Effector memory CD8-positive, alpha-beta T cell (primary cell): ENCODE measurements at places on chromosomes 2 and 18.

- H3K27me3 ChIP-seq, result no peaks in the 10 kb centered on the region
- no peak overlapping the region for H3K27ac ChIP-seq
- H3K4me1 ChIP-seq, result no peaks in the 10 kb centered on the region
- no peak overlapping the region for H3K4me3 ChIP-seq
- DNase-seq, result no peak
- H3K36me3 ChIP-seq, result no peaks in the 10 kb centered on the region
These were observed 50.9 kb downstream of the COL3A1 start for GRCh38 chr2:189024901-189025618.

GRCh38 chr2:189954989-189955388 lies 107.5 kb downstream of the MSTN start:
- no peak overlapping the region for H3K4me3 ChIP-seq
- DNase-seq, result no peak
- H3K36me3 ChIP-seq, result no peaks in the 10 kb centered on the region
- no peak overlapping the region for H3K27ac ChIP-seq

- no peak overlapping the region for H3K4me3 ChIP-seq
- DNase-seq, result no peak
- peaks cover 6% of the 10 kb centered on the region for H3K27me3 ChIP-seq
These were observed 52.1 kb downstream of the GTF3C3 start for GRCh38 chr2:196747400-196747799.

- H3K27me3 ChIP-seq, result no peaks in the 10 kb centered on the region
- H3K4me3 ChIP-seq, result no peak overlapping the region
- H3K27ac ChIP-seq, result no peak overlapping the region
- H3K36me3 ChIP-seq, result no peaks in the 10 kb centered on the region
- H3K4me1 ChIP-seq, result no peaks in the 10 kb centered on the region
These were observed 176.6 kb downstream of the VWC2L start for GRCh38 chr2:214587442-214587841.

GRCh38 chr18:65607161-65607560 lies 143.7 kb upstream of the CDH7 start:
- no peak overlapping the region for H3K4me3 ChIP-seq
- no peak overlapping the region for H3K27ac ChIP-seq
- no peaks in the 10 kb centered on the region for H3K27me3 ChIP-seq
- no peak for DNase-seq

DNA sequence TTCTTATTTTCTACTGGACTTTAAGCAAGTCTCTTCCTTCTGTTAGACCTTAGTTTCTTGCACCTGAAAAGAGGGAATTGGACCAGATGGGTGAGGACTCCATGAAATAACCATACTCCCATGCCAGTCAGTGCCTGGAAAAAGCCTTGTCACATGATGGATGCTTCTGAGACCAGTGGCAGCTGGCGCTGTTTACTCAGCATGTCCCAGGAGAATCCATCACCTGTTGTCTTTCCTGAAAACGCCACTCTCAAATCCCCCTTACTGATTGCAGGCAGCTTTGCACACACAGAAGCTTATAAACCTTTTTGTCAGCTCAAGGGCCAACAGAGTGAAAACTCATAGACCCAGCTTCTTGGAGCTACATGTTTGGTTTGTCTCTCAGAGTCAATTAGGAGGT lies 117.6 kb downstream of the POLE4 start:
- no peak overlapping the region for H3K27ac ChIP-seq
- H3K36me3 ChIP-seq, result no peaks in the 10 kb centered on the region
- H3K4me3 ChIP-seq, result no peak overlapping the region
- no peaks in the 10 kb centered on the region for H3K27me3 ChIP-seq

DNA sequence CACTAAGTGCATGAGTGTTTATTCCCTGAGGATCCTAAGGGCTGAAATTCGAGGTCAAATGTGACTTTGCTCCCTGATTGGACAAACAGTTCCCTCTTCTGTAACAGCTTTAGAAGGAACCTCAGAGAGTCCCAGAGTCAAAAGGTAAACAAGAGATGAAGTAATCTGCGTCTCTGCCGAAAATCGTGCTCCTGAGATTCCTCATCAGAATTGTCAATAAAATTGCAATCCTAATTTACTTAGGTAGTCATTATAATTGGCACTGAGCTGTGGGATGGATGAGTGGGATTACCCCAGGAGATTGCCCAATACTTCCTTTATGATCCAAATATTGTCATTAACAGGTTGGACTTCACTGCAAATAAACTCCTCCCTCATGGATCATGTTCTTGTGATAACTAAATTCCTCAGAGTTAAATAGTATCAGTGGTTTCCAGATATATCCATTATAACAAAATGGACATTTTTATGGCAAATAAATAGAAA lies 907 bp upstream of the SUCLG1 start:
- DNase-seq, result no peak
- peaks cover 3% of the 10 kb centered on the region for H3K36me3 ChIP-seq
- H3K27me3 ChIP-seq, result no peaks in the 10 kb centered on the region
- H3K27ac ChIP-seq, result peak overlapping the region; percentile 99
- peak overlapping the region; percentile 87 for H3K4me3 ChIP-seq

GRCh38 chr2:53562407-53562806 lies 205.2 kb upstream of the CHAC2 start:
- H3K27ac ChIP-seq, result no peak overlapping the region
- H3K27me3 ChIP-seq, result peaks cover 8% of the 10 kb centered on the region
- H3K4me3 ChIP-seq, result no peak overlapping the region
- no peak for DNase-seq
- no peaks in the 10 kb centered on the region for H3K4me1 ChIP-seq
- H3K36me3 ChIP-seq, result no peaks in the 10 kb centered on the region

DNA sequence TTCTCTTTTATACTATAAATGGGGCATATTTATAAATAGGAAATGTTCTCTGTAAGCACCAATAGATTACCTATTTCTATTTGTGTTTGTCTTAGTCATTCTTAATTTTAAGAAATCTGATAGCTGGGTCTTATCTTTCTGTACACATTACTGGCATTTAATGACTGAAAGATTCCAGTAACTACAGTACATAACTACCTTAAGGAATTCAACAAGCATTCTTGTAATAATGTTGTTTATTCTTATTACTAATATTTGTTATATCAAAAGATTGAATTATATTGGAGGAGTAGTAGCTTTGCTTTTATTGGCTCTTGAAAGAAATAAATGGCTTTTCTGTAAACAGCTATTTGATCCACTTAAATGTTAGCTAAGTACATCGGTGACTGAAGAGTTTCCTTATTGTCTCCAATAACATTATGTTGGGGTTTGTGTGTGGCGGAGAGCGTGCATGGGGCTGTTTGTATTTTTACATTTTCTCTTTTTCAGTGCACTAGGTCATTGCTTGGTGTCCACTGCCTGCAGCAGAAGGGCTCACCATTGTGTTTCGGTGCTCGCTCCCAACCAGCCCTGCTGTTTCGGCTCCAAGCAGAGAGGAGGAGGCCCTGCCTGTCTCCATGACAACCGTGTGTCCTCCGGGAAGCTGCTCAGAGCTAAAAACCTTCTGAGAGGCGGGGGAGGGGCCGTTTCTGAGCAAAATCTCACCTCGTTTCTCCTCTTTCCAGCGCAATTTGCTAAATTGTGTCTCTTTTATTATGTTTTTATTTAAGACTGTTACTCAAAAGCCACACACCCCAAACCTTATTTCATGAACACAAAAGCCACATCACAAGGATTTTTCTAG lies 112.5 kb upstream of the SLC38A11 start:
- no peaks in the 10 kb centered on the region for H3K4me1 ChIP-seq
- no peak overlapping the region for H3K27ac ChIP-seq
- H3K4me3 ChIP-seq, result no peak overlapping the region
- no peak for DNase-seq
- H3K36me3 ChIP-seq, result no peaks in the 10 kb centered on the region

GRCh38 chr18:73979742-73980141 lies 167.9 kb downstream of the FBXO15 start:
- H3K4me3 ChIP-seq, result no peak overlapping the region
- no peak for DNase-seq
- no peaks in the 10 kb centered on the region for H3K4me1 ChIP-seq
- peaks cover 24% of the 10 kb centered on the region for H3K27me3 ChIP-seq
- H3K36me3 ChIP-seq, result no peaks in the 10 kb centered on the region

DNA sequence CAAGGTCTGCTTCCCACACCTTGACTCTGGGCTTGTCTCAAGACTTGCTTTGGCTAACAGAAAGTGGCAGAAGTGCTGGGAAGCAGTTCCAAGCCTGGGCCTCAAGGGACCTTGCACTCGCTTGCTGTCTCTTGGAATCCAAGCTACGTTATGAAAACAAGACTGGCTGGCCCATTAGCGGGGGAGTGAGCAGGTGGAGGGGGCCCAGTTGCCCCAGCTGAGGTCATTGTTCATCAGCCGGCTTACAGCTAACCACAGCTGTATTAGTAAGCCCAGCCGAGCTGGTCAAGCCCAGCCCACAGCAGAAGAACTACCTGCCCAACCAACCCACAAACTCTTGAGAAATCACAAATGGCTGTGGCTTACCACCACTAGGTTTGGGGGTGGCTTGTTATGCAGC lies 63.1 kb downstream of the MARCO start:
- no peaks in the 10 kb centered on the region for H3K4me1 ChIP-seq
- H3K27ac ChIP-seq, result no peak overlapping the region
- H3K4me3 ChIP-seq, result no peak overlapping the region
- no peaks in the 10 kb centered on the region for H3K36me3 ChIP-seq
- H3K27me3 ChIP-seq, result peaks cover 18% of the 10 kb centered on the region

- H3K4me1 ChIP-seq, result no peaks in the 10 kb centered on the region
- no peaks in the 10 kb centered on the region for H3K36me3 ChIP-seq
- no peak for DNase-seq
- H3K27me3 ChIP-seq, result peaks cover 41% of the 10 kb centered on the region
- H3K27ac ChIP-seq, result no peak overlapping the region
These were observed 9.0 kb upstream of the HIBCH start for GRCh38 chr2:190328573-190329147.

GRCh38 chr2:220188031-220188430 lies 560.6 kb downstream of the SLC4A3 start:
- no peaks in the 10 kb centered on the region for H3K4me1 ChIP-seq
- no peak for DNase-seq
- H3K36me3 ChIP-seq, result peaks cover 2% of the 10 kb centered on the region
- H3K27ac ChIP-seq, result no peak overlapping the region
- H3K27me3 ChIP-seq, result no peaks in the 10 kb centered on the region

- no peak overlapping the region for H3K4me3 ChIP-seq
- H3K27ac ChIP-seq, result no peak overlapping the region
- H3K36me3 ChIP-seq, result no peaks in the 10 kb centered on the region
These were observed 889.3 kb upstream of the CELF4 start for GRCh38 chr18:38454764-38455469.

- DNase-seq, result no peak
- H3K27ac ChIP-seq, result no peak overlapping the region
- H3K27me3 ChIP-seq, result no peaks in the 10 kb centered on the region
- H3K36me3 ChIP-seq, result no peaks in the 10 kb centered on the region
- no peak overlapping the region for H3K4me3 ChIP-seq
These were observed 34.7 kb downstream of the RBKS start for GRCh38 chr2:27855476-27855875.

DNA sequence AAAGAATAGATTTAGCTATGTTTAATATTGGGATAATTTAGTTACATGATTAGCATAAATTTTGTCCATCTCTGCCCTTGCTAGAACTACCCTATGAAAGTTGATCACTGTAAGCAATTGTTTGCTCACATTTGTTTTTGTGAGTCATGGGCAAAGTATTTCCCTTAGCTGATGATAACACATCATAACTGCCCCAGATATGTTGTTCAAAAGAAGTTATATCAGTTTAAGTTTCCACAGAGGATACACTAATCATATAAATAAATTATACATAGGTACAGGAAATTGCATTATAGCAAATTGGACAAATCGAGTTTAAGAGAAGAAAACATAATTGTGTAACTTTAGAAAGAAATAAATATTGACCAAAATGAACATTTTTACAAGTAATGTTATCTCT lies 223.2 kb upstream of the PIK3C3 start:
- H3K4me3 ChIP-seq, result no peak overlapping the region
- H3K36me3 ChIP-seq, result no peaks in the 10 kb centered on the region
- H3K4me1 ChIP-seq, result no peaks in the 10 kb centered on the region
- DNase-seq, result no peak
- no peaks in the 10 kb centered on the region for H3K27me3 ChIP-seq

GRCh38 chr2:215136669-215137328 lies 1.6 kb downstream of the ABCA12 start:
- H3K36me3 ChIP-seq, result no peaks in the 10 kb centered on the region
- H3K27me3 ChIP-seq, result peaks cover 32% of the 10 kb centered on the region
- no peak overlapping the region for H3K27ac ChIP-seq
- no peak for DNase-seq
- H3K4me3 ChIP-seq, result no peak overlapping the region

DNA sequence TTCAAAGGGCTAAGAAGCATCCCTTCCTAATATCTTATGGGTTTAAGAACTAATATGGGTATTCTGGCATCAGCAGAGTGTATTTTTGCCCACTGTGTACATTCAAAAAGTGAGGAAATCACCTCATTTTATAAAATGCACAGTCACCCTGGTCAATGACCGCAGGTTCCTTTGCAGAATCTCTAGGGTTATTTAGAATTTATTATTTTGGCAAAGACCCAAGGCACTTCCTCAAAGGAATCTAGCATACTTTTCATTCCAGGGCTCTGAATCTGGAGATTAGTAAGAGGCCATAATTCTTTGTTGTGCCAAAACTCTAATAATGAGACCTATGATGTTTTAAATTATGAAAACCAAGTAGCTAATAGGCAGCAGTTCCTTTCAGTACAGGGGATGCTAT lies 27.2 kb upstream of the CDH2 start:
- DNase-seq, result no peak
- no peak overlapping the region for H3K27ac ChIP-seq
- no peak overlapping the region for H3K4me3 ChIP-seq
- H3K4me1 ChIP-seq, result no peaks in the 10 kb centered on the region
- H3K36me3 ChIP-seq, result no peaks in the 10 kb centered on the region

GRCh38 chr2:62305421-62306176 lies 109.7 kb downstream of the B3GNT2 start:
- peak overlapping the region; percentile 77 for H3K4me3 ChIP-seq
- peaks cover 7% of the 10 kb centered on the region for H3K36me3 ChIP-seq
- peak overlapping the region; percentile 97 for H3K27ac ChIP-seq
- H3K27me3 ChIP-seq, result no peaks in the 10 kb centered on the region

DNA sequence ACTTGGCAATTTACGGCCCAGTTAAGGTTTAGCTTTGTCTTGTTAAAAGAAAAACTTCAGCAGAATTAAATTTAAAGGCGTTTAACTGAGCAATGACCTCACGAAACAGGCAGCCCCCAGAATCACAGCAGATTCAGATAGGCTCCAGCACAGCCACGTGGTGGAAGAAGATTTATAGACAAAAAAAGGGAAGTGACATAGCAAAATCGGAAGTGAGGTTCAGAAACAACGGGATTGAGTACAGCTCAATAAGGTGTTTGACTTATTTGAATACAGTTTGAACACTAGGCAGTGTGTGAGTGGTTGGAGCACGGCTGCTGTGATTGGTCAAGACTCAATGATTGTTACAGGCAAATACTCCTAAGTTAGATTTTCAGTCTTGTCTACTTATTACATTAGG lies 79.8 kb downstream of the MOGAT1 start:
- no peak overlapping the region for H3K4me3 ChIP-seq
- peaks cover 8% of the 10 kb centered on the region for H3K27me3 ChIP-seq
- no peaks in the 10 kb centered on the region for H3K4me1 ChIP-seq
- DNase-seq, result no peak
- no peak overlapping the region for H3K27ac ChIP-seq
